T-cell (primary cell): ENCODE measurements at places on chromosomes 3 and 15.

GRCh38 chr15:58260205-58260724, 122.1 kb downstream of the AQP9 start:
- H3K4me3 ChIP-seq = no peak overlapping the region
- H3K4me1 ChIP-seq = no peaks in the 10 kb centered on the region
- no peak for DNase-seq
- no peaks in the 10 kb centered on the region for H3K27me3 ChIP-seq

DNA sequence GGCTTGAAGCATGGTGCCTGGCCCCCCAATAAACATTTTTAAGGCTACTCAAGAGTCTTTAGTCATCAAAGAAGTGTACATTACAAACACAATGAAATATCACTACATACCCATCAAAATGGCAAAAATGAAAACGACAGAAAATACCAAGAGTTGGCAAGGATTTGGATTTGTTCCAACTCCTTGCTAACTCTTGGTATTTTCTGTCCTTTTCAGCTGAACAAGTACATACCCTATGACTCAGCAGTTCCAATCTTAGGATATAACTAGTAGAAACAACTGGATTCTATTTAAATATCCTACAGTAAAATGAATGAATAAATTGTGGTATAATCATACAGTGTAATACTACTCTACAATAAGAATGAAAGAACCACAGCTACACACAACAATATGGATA, 25.1 kb upstream of the GABPB1 start:
- H3K27me3 ChIP-seq = no peaks in the 10 kb centered on the region
- no peak for DNase-seq
- no peaks in the 10 kb centered on the region for H3K4me1 ChIP-seq
- no peak overlapping the region for H3K4me3 ChIP-seq

- H3K36me3 ChIP-seq = no peaks in the 10 kb centered on the region
- H3K4me1 ChIP-seq = no peaks in the 10 kb centered on the region
- H3K27ac ChIP-seq = no peak overlapping the region
- no peak for DNase-seq
- H3K27me3 ChIP-seq = no peaks in the 10 kb centered on the region
Observed at GRCh38 chr15:97520689-97521088, 439.8 kb upstream of the ARRDC4 start.

GRCh38 chr3:175512700-175513099, 653.6 kb downstream of the NAALADL2 start:
- no peak overlapping the region for H3K27ac ChIP-seq
- H3K36me3 ChIP-seq = no peaks in the 10 kb centered on the region
- H3K4me1 ChIP-seq = no peaks in the 10 kb centered on the region
- no peaks in the 10 kb centered on the region for H3K27me3 ChIP-seq
- DNase-seq = no peak

- no peaks in the 10 kb centered on the region for H3K36me3 ChIP-seq
- H3K27me3 ChIP-seq = peaks cover 3% of the 10 kb centered on the region
- no peak overlapping the region for H3K27ac ChIP-seq
- no peak for DNase-seq
Observed at GRCh38 chr3:19866751-19867347, 67.2 kb downstream of the EFHB start.

- no peak overlapping the region for H3K4me3 ChIP-seq
- no peaks in the 10 kb centered on the region for H3K27me3 ChIP-seq
- DNase-seq = no peak
- no peaks in the 10 kb centered on the region for H3K4me1 ChIP-seq
Observed at GRCh38 chr3:56003129-56003528, 465.1 kb downstream of the ERC2 start.

DNA sequence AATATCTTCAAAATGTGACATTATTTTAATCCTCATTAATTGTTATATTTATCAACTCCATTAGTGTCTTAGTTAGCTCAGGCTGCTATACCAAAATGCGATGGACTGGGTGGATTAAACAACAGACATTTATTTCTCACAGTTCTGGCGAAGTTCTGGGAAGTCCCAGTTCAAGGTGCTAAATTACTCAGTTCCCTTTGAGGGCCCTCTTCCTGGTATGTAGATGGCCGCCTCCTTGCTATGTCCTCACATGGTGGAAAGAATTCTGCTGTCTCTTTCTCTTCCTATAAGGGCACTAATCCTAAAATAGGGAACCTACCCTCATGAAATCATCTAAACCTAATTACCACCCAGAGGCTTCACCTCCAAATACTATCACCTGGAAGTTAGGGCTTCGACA, 38.8 kb upstream of the DUT start:
- H3K4me3 ChIP-seq = no peak overlapping the region
- DNase-seq = no peak
- H3K27ac ChIP-seq = no peak overlapping the region
- H3K4me1 ChIP-seq = no peaks in the 10 kb centered on the region

GRCh38 chr3:17182166-17182565, 297.4 kb downstream of the PLCL2 start:
- DNase-seq = no peak
- H3K4me3 ChIP-seq = no peak overlapping the region
- H3K36me3 ChIP-seq = peaks cover 6% of the 10 kb centered on the region
- H3K27ac ChIP-seq = no peak overlapping the region
- H3K4me1 ChIP-seq = peaks cover 6% of the 10 kb centered on the region

GRCh38 chr3:181974198-181974597, 262.5 kb downstream of the SOX2 start:
- H3K27me3 ChIP-seq = peaks cover 2% of the 10 kb centered on the region
- H3K36me3 ChIP-seq = no peaks in the 10 kb centered on the region
- H3K4me1 ChIP-seq = no peaks in the 10 kb centered on the region
- no peak for DNase-seq
- H3K27ac ChIP-seq = no peak overlapping the region
- H3K4me3 ChIP-seq = no peak overlapping the region

DNA sequence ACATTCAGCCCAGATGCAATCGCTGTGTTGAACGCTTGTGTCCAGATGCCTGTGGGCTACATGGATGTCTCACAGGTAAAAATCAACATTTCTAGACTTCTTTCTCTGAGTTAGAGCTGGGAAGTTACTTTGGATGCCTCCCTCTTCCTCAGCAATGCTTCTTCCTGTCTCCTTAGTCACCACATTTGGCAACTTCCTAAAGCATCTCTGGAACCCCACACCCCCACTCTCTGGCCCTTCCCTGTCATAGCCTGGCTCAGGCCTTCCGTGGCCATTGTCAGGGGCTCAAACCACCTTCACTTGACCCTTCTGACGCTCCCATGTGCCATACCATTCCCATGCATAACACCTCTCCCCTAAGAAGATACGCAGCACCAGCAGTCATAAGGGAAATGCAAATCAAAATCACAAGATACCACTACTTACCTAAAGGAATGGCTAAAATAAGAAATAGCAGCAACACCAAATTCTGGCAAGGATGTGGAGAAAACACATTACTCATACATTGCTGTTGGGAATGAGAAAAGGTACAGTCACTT, 21.6 kb upstream of the RGMA start:
- H3K4me3 ChIP-seq = no peak overlapping the region
- DNase-seq = no peak
- H3K27ac ChIP-seq = no peak overlapping the region
- H3K36me3 ChIP-seq = no peaks in the 10 kb centered on the region
- H3K4me1 ChIP-seq = no peaks in the 10 kb centered on the region

DNA sequence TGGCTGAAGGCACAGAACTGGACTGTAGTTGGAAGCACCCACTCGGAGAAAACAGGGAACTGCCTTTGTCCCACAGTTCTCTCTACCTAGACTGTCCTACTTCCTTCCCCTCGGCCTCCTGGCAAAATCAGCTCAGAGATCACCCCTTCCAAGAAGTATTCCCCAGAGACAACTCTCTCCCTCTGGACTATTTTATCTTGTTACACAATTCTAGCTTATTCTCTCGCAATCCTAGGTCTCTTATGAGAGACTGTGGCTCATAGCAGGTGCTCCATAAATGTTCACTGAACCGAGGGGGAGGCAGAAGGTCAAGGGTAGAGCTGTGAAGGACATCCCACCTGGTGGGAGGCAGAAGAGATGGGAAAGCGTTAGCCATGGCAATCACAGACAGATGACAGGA, 10.6 kb downstream of the HEG1 start:
- H3K27ac ChIP-seq = no peak overlapping the region
- peaks cover 21% of the 10 kb centered on the region for H3K4me1 ChIP-seq
- H3K36me3 ChIP-seq = peaks cover 19% of the 10 kb centered on the region
- DNase-seq = no peak

DNA sequence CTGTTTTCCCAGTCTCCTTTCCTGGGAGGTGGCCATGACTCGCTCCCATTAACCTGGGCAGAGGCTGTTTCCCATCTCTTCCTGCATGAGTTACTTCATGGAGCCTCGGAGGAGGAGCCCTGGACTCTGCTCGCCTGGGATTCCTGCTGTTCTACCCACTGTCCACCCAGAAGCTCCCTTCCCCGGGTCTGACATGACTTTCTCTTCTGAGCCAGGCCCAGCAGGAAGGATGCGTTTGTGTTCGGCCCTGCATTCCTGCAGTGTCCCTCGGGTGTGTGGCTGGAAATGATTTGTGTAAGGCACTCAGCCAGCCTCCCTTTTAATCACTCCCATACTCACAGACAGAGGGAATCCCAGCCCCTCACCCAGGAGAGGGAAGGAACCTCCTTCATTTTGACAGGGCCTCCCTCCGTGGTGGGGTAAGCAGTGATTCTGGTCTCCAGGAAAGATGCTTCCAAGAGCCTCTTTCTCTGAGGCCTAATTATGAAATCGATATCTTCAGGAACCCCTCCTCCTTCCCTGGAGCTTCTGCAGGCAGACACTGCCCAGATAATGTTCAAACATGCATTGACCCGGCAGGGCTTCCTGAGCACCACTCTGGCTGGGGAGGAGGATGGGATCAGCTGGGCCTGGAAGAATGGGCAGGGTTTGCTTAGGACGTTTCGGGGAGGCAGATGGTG, 41.6 kb upstream of the DLG1 start:
- H3K27ac ChIP-seq = no peak overlapping the region
- H3K4me1 ChIP-seq = no peaks in the 10 kb centered on the region
- no peak overlapping the region for H3K4me3 ChIP-seq
- no peak for DNase-seq
- peaks cover 5% of the 10 kb centered on the region for H3K27me3 ChIP-seq

DNA sequence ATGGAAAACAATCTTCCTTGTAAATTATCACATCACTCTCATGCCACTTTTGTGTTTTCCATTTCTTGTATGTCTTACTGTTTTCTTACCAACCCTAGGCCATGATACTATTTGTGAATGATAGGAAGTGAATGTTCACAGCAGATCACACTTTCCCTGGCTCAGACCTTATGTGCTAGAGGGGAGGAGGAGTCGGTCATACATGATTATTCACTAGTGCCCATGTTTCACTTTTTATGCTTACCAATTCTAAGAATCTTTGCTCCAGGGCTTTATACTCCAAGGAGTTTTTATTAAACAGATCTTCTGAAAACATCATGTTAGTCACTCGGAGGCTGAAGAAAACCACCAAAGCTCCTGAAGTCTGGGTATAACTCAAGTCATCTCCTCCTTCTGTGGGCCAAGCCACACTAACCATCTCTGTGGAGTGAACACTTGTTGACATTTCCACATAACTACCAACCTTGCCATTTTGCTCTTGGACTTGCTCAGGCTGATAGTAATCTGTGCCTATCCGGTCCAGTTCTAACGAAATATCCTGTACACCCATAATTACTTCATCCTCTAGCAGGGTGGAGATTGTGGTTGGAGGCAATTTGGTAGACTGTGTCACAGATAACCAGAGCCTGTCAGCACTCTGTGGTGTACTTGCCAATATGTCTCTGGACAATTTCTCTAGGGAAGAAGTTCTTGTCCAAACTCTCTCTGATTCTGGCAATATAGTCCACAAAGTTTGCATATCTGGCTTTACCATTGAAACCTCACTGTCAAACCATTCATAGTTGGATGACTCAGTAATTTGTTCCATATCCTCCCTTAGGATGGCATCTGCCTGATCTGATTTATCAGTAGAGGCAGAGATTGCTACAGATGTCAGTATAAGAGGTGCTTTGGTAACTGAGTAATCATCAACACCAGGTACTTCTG, 76.8 kb downstream of the IMPG2 start:
- no peak overlapping the region for H3K27ac ChIP-seq
- H3K4me3 ChIP-seq = no peak overlapping the region
- H3K27me3 ChIP-seq = no peaks in the 10 kb centered on the region
- H3K4me1 ChIP-seq = no peaks in the 10 kb centered on the region
- peaks cover 3% of the 10 kb centered on the region for H3K36me3 ChIP-seq
- DNase-seq = no peak

- H3K4me1 ChIP-seq = no peaks in the 10 kb centered on the region
- no peaks in the 10 kb centered on the region for H3K36me3 ChIP-seq
- DNase-seq = no peak
- H3K4me3 ChIP-seq = no peak overlapping the region
- H3K27me3 ChIP-seq = peaks cover 9% of the 10 kb centered on the region
Observed at GRCh38 chr15:56495053-56495452, 30.1 kb upstream of the MNS1 start.

DNA sequence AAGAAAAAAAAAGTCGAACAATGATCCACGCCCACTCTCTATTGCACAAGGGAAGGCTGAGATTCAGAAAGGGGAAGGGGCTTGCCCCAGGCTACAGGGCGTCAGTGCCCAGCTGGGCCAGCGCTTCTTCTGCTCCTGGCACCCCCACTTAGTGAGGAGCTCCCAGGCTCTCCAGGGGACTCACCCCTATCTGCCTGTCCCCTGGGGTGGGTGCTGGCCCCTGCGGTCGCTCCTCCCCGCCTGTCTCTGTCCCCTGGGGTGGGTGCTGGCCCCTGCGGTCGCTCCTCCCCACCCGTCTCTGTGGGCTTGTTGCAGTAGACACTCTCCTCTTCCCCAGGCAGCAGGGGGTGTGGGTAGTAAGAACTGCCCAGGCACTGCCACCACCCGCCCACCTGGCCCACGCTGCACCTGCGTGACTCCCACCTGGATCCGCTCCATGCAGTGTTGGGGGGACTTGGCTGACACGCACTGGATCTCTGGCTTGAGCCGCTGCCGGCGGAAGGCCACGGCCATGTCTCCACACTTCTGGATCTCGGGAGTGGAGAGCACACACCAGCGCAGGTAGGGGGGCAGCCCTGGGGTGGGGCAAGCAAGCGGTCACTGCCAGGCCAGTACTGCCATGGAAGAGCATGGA, 14.6 kb downstream of the MELTF start:
- no peaks in the 10 kb centered on the region for H3K27me3 ChIP-seq
- H3K4me3 ChIP-seq = no peak overlapping the region
- H3K36me3 ChIP-seq = no peaks in the 10 kb centered on the region
- no peak for DNase-seq
- no peak overlapping the region for H3K27ac ChIP-seq
- no peaks in the 10 kb centered on the region for H3K4me1 ChIP-seq
